Esophagus muscularis mucosa (tissue), 4 donors: ENCODE measurements at places on chromosomes 11 and 22. TPM values are rescaled to one million over a fixed set of nuclear protein-coding genes. Genes with fewer than 3 reads are reported as not detected.

Gene KDM4E
- total RNA-seq: not detected

Gene UBQLN3
- not detected for total RNA-seq

Gene MIOX
- not detected for total RNA-seq

Gene VSIG2
- not detected for total RNA-seq

Gene CCDC188
- 0.45 TPM for total RNA-seq

Gene RFPL3
- total RNA-seq: not detected

Gene RCOR2
- total RNA-seq: 0.40 TPM

Gene KRTAP5-7
- total RNA-seq: not detected

DNA sequence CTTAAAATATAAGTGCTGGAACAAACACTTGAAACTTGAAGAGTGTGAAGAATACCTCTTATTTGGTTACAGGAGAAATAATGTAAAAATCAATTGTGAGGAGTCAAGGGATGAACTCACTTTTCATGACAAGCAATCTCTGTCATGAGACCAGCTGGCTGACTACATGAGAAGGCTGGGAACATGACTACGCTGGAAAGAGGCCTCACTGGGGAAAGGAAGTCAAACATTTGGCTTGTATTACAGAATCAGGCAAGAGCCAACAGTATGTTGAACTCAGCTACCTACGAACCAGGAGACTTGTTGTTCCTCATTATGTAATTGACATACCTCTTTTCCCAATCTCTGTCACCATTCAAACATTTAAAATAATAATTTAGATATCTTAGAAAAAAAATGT lies 14.4 kb downstream of the DCDC1 start:
- DNase-seq: no peak

DNA sequence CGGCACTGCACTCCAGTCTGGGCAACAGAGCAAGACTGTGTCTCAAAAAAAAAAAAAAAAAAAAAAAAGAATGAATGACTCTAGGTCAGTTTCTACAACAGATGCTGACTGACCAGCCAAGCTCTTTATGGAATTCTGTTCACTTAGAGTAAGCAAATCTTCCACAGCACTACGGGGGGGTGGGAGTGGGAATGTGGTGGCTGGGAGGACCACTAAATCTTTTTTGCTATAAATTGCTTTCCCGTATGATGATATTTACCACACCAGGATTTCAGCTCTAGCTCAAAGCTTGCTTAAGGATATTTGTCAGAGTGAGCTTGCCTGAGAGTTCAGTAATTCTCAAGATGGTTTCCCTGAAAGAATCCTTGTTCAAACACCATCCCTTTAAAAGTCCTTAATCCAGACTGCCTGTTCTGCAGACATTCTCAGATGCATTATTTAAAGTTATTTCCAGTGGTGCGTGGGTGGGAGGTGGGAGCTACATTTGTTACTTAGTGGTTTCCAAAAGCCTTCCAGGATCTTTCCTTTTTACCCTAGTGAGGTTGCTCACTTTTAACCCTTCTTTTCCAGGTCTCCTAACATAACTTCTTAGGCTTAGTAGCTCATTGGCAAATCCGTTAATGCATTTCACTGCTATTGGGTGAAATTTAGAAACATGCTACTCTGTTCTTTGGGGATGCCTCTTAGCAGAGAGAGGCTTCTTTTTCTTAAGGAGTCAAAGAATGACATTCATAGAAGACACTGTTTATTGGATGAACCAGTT lies 65.9 kb downstream of the UBASH3B start:
- no peak for DNase-seq

DNA sequence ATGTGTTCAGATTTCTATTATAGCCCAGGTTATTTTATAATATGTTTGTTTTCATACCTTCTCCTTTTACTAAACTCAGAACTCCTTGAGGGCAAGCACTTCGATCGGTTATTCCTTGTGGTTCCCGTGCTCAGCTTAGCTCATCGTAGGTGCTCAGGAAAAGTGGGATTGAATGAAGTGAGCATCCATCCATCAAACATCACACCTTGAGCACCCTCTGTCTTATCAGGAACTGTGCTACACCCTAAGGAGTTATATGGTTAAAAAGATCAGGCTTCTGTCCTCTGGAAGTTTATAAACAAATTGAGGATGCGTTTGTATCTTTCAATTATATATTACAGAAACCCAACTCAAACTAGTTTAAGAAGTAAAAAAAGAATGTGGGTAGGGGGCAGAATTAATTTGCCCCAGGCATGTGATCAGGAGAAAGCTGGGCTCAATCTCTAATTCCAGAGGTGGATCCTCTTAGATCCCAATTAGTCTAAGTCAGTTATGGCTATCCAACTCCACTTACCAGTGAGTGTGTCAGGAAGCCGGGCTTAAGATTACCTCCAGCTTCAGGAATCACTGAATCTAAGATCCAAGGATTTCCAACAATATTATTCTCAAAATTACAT lies 59.9 kb upstream of the RRAS2 start:
- no peak for DNase-seq

GRCh38 chr22:49427941-49428340 lies 399.7 kb downstream of the BRD1 start:
- DNase-seq: no peak

- DNase-seq: no peak
Observed at GRCh38 chr22:44181033-44181911, 547 bp downstream of the PARVG start.

DNA sequence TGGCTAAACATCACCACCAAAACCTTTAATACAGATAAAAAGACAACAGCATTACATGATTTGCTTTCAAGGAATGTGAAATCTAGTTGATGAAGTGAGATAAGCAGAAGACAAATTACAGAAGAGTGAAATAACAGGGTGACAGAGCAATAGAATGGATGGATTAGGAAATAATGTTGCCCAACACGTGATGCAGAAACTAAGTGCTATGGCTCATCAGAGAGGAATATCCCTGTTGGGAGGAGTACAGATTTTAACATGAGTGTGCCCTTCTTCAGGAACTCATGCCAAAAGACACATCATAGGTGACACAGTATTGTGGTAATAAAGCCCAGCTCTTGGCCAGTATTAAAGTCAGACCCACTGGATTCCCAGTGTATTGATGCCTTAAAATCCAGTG lies 176.6 kb upstream of the RAG2 start:
- no peak for DNase-seq

GRCh38 chr11:134046681-134047449 lies 22.0 kb upstream of the JAM3 start:
- no peak for DNase-seq

- no peak for DNase-seq
Observed at GRCh38 chr22:25485626-25486545, 78.6 kb upstream of the GRK3 start.

GRCh38 chr11:465896-466530 lies 15.9 kb downstream of the PTDSS2 start:
- no peak for DNase-seq

DNA sequence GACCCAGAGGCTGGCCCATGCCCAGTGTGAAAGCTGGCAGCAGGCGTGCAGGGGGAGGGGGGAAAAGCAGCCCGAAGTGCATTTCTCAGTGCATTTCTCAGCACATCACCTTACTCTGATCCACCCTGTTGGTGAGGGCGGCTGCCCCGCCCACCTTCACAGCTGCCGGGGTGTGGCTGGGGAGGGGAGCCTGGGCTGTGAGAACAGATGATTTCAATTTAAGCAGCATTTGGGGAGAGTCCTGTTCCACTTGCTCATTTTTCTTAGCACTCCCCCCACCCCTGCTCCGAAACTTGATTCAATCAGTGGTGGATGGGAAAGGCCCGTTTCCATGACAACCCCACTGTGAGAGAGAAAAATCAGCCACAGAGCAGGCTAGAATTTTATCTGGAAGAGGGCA lies 84.8 kb downstream of the SNX19 start:
- no peak for DNase-seq

- DNase-seq: peak; percentile 21
Observed at GRCh38 chr11:13135385-13136271, 126.5 kb downstream of the RASSF10 start.

GRCh38 chr11:4991060-4991459 lies 3.6 kb upstream of the OR51L1 start:
- DNase-seq: no peak

DNA sequence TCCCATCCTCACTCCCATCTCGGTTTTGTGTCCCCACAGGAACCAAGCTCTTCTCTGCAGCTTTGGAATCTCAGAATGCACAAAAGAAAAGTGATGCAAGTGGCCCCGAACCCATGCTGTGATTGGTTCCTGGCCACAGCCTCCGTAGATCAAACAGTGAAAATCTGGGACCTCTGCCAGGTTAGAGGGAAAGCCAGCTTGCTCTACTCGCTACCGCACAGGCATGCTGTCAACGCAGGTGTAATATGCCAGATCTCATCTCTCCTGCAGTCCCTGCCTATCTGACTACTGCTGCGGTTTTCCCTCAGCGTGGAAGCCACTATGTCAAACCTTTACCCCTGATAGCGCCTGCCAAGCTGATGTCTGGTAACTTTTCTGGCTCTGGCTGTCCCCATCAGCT lies 200.5 kb upstream of the LRRC4C start:
- DNase-seq: no peak

DNA sequence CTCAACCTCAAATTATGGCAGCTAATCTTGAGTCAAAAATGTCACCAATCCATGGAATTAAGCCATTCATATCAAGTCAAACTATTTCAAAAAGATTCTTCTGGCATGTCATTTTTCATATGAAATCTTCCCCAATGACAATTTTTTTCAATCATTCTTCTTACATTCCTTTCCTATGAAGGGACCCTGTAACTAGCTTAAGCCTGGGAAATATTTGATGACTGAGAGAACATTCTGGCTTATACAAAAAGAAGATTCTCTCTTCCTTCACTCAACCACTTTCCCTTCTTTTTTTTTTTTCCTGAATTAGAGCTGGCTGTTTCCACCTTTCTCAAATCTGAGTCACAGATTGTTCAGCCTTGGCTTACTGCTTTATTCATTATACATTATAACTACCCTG lies 903.7 kb downstream of the FAM181B start:
- DNase-seq: no peak

- no peak for DNase-seq
Observed at GRCh38 chr11:63511048-63511748, 5.3 kb downstream of the LGALS12 start.

DNA sequence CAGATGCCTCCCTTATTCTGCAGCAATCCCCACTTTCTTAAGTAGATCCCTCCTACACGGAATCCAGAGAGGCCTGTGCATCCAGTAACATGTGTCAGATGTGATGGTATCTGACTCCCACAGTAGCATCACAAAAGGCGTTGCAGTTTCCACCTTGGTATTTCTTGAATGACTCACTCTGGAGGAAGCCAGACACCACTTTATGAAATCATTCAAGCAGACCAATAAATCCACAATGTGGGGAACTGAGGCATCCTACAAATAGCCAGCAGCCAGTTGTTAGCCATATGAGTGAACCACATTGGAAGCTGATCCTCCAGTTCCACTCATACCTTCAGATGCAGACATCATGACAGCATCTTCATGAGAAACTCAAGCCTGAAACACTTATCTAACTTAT lies 798.1 kb downstream of the OPCML start:
- DNase-seq: no peak

GRCh38 chr11:43582024-43582862 lies 98.3 kb upstream of the HSD17B12 start:
- DNase-seq: peak; percentile 84

DNA sequence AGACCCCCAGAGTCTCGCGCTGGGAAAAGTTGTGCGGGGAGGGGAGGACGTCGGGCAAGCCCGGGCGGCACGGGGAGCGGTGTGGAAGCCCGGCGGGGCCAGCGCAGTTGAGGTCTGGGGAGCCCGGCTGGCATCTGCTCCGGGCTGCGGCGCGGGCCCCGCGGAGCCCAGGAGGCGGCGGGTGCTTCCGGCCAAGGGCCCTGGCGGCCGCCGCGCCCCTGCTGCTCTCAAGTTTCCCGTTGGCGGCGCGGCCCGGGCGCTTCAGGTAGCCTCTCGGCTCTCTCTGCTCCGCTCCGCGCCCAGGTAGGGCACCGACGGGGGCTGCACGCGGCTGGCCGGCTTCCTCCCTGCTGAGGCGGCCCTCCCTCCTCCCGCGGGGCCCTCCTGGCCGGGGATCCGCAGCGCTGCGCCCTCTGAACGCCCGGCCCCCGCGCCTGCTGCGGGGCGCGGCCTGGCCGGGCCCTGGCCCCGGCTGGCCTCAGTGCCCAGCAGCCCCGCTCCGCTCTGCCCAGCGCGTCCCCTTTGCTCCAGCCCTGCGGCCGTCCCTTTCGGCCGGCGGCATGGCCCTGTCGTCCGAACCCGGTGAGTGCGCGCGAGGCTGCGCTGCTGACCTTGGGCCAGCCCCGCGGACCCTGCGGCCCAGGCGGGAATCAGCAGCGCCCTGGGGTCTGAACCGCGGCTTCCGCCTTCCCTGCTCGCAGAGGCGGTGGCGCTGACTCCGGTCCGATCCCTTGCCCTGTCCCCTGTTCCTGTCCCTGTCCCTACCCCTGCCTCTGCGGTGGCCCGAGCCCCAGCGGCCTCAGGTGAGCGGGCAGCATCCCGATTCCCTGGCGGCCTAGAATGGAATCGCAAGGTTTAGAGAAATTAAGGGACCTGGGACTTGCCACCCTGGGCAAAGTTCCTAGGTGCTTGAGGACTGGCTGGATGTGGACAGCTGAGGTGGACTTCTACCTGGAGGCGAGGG lies 4.3 kb upstream of the AMPD3 start:
- DNase-seq: no peak

- DNase-seq: no peak
Observed at GRCh38 chr22:43191831-43192230, 4.9 kb upstream of the TTLL12 start.

DNA sequence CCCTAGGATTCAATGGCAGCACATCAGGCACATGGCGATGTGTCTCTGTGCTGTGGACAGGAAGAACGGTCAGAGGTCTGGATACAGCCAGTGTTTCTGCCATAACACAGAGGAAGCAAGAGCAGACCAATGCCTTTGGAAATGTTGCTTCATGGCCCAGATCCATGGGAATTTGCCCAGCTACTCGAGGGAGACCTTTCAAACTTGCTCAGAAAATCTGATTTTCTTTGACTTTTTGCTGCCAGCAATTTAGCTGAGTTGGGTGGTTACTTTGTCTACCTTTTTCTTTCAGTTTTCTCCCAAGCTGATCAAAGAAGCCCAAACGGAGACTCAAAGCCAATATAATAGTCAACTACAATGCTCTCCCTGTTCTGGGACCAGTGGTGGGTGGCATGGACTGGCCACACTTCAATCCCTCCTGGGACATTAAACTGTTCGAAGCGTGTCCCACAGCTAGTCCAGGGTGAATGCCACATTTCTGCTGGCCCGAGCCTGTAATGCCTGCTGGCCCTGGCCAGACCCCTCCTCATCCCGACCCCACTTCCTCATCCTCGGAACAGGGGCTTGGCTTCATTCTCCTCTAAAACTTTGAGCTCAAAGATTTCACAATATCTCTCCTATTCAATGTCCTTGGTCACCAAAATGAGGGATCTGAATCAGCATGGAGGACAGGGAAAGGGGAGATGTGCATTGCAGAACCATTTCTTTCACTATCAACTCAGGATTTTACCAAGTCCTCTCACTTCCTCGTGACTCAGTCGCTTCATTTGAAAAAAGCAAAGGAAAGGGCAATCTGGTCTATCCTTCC lies 93.3 kb downstream of the ABTB2 start:
- no peak for DNase-seq

GRCh38 chr22:38315823-38316363 lies 1.3 kb downstream of the CSNK1E start:
- DNase-seq: no peak
